ENCODE measurements at places on chromosomes 6 and 20.

- no peak for DNase-seq
These were observed 78.3 kb downstream of the STK35 start for GRCh38 chr20:2179949-2180348.

GRCh38 chr6:163922562-163922961, 508.0 kb downstream of the QKI start:
- no peak for DNase-seq

GRCh38 chr6:145531032-145531431, 204.3 kb downstream of the EPM2A start:
- DNase-seq: no peak

GRCh38 chr6:15516923-15517560, 145.8 kb downstream of the DTNBP1 start:
- DNase-seq: no peak

- DNase-seq: no peak
These were observed 118.9 kb downstream of the BACH2 start for GRCh38 chr6:90177544-90178383.

DNA sequence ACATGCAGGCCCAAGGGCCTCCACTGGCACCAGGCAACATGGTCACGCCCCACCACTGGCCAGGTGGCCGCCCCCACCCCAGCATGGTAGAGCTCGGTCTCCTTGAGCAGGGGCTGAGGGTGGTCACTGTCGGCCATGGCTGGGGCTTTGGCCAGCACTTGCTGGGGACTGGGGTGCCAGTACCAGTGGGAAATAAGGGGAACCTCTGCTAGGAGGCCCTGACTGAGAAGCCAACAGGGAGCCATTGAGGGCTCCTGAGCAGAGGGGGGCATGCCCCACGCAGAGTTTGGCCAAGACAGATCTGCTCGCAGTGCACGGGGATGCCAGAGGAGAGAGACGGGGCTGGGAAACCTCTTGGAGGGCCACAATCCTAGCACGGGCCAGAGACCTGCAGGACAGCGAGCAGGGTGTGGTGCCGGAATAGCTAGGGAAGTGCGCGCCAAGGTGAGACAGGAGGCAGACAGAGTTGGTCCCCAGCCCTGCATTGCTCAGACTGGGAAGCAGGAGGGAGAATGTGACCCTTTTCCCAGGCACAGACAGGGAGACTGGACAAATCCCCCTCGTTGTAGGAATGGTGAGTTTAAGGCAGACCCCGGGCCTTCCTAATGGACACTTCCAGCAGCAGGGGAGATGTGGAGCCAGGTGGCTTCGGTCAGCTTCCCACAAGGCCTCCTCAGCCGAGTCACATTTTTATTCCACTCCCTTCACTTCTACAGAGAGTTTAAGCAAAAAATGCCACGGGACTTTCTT, 179.0 kb upstream of the CST7 start:
- DNase-seq: no peak

GRCh38 chr6:47044397-47044796, 2.3 kb upstream of the ADGRF1 start:
- no peak for DNase-seq

Measured in HS-27A (cell line).